ENCODE measurements at places on chromosomes 3 and 15. TPM values are rescaled to one million over a fixed set of nuclear protein-coding genes. Genes with fewer than 3 reads are reported as not detected.

TMEM266 gene
- not detected for total RNA-seq

GPR149 gene
- total RNA-seq = not detected

SNTN gene
- total RNA-seq = not detected

A4GNT gene
- total RNA-seq = not detected

CHRNA3 gene
- total RNA-seq = not detected

ATP2B2 gene
- total RNA-seq = not detected

ADPRH gene
- total RNA-seq = 8.3 TPM

SAMMSON gene
- not detected for total RNA-seq

TAGLN3 gene
- not detected for total RNA-seq

ANAPC13 gene
- total RNA-seq = 68.4 TPM

PLSCR5 gene
- not detected for total RNA-seq

UMPS gene
- total RNA-seq = 21.8 TPM

MORC1 gene
- not detected for total RNA-seq

C3orf62 gene
- 1.8 TPM for total RNA-seq

RIOX2 gene
- total RNA-seq = 27.1 TPM

GOLGA6A gene
- under 0.01 TPM for total RNA-seq

KCNMB3 gene
- 1.8 TPM for total RNA-seq

PRR20G gene
- not detected for total RNA-seq

HRH1 gene
- total RNA-seq = 12.4 TPM

KY gene
- total RNA-seq = 2.1 TPM

SPESP1 gene
- 2.9 TPM for total RNA-seq

GOLGA8J gene
- 0.29 TPM for total RNA-seq

SLC9A9 gene
- total RNA-seq = 8.3 TPM

ZNF774 gene
- total RNA-seq = 1.8 TPM

PP2D1 gene
- total RNA-seq = not detected

CKMT1A gene
- total RNA-seq = not detected

UNC13C gene
- under 0.01 TPM for total RNA-seq

MME gene
- total RNA-seq = 102 TPM

SCG5 gene
- total RNA-seq = 9.0 TPM

All from osteoblast (primary cell).